ENCODE measurements at places on chromosomes 2 and 18.

DNA sequence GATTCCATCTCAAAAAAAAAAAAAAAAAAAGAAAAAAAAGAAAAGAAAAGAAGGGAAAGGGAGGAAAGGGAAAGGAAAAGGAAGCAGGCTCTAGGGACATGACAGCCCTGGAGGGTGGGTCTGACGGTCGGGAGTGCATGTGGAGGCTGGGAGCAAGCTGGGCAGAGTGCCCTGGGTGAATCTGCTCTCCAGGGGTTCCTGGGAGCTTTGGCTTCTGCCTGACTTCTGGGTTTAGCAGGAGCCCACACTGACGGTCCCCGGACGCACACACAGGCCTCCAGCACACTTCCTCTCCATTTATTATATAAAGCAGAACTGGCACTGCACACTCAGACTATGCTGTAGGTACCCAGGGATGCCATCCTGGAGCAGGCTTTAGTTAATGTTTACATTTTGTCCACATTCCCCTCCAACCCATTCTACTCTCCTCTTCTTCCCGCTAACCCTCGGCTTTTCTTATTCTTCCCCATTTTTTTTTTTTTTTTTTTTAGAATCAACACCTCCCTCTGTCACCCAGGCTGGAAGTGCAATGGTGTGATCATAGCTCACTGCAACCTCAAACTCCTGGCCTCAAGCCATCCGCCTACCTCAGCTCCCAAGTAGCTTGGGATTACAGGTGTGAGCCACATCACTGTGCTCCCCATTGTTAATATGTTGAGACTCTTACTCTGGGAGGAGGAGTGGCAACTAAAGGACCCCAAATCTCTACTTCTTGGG, 151.1 kb upstream of the SLC1A4 start:
- no peak for DNase-seq

- no peak for DNase-seq
These were observed 50.3 kb downstream of the CCBE1 start for GRCh38 chr18:59646963-59647307.

- DNase-seq: no peak
These were observed 58.5 kb downstream of the ACAA2 start for GRCh38 chr18:49754866-49755265.

DNA sequence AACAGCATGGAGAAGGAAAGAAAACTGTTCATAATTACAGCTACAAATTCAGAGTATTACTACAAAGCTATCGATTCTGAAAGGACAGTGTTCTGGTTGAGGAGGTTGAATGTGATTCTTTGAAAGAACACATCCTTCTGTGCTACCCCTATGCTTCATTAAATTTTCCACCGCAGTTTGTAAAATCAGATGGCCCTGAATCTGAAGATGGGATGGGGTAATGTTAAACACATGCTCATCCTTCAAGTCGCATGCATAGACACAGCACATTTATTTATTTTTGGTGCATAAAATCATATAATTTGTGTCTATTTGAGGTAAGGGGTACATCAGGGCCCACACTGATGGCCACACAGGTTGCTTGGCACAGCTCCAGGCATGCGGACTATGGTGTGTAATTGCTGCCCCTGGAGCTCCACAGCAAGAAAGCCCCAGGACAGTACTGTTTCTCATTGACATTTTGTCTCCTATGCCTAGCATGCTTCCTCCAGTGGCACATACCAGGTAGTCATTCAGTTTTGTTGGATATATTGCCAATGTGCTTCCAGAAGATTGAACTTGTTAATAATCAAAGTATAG, 238.8 kb upstream of the TANK start:
- DNase-seq: no peak

- no peak for DNase-seq
These were observed 62.5 kb upstream of the MRPS9 start for GRCh38 chr2:104975371-104975770.

DNA sequence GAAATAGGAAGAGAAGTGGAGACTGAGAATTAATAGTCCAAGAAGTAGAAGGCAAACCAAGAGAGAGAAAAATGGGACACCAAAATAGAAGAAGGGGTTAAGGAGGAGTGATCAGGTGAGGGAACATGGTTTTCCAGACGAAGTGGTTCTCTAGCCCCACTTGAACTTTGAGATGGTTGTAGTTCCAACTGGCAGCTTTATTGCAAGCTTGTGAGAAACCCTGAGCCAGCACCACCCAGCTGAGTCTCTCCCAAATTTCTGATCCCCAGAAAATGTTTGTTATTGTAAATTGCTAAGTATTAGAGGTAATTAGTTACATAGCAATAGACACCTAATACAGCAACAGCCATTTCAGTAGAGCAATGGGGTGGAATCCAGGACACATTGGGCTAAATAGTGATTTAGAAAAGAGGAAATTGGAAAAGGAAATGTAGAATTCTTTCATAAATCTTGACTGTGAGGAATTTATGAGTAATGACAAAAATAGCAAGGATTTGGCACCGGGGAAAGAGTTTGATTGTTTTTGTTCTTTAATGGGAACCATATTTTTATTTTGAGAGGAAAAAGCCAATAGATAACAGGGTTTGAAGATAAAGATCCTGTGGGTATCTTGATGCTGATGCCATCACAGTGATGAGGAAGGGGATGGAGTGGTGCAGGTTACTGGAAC, 62.1 kb upstream of the XDH start:
- no peak for DNase-seq

DNA sequence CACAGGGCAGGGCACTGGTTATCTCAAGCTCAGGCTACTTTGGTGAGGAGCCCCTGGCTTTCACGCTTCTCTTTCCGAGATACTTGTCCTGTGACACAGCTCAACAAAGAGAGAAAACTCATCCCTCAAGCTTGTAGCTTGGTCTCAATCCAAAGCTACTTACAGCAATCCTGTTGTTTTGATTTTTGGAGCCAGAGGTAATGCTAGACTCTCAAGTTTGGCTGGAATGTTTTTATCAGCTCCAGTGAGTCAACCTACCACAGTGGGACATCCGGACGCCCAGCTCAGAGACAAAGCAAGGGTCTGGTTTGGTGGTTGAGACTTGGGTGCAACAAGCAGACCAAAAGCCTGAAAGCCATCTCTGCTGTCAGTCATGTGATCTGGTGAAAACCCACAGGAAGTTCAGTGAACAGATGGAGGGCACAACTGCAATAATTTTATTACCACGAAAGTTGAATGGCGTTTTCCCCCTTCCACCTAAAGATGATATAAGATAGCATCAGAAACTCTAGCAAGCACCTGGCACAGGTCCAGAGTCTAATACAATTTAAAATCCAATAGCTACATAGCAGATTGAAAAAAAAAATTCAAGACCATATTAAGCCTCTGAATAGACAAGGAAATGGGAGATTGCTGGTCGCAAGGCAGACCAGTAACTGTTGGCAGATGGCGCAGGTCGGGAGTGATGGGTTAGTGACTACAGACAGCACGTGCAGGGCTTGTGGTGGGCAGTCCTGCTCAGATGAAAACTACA, 102.3 kb upstream of the SMAD7 start:
- peak; percentile 95 for DNase-seq

DNA sequence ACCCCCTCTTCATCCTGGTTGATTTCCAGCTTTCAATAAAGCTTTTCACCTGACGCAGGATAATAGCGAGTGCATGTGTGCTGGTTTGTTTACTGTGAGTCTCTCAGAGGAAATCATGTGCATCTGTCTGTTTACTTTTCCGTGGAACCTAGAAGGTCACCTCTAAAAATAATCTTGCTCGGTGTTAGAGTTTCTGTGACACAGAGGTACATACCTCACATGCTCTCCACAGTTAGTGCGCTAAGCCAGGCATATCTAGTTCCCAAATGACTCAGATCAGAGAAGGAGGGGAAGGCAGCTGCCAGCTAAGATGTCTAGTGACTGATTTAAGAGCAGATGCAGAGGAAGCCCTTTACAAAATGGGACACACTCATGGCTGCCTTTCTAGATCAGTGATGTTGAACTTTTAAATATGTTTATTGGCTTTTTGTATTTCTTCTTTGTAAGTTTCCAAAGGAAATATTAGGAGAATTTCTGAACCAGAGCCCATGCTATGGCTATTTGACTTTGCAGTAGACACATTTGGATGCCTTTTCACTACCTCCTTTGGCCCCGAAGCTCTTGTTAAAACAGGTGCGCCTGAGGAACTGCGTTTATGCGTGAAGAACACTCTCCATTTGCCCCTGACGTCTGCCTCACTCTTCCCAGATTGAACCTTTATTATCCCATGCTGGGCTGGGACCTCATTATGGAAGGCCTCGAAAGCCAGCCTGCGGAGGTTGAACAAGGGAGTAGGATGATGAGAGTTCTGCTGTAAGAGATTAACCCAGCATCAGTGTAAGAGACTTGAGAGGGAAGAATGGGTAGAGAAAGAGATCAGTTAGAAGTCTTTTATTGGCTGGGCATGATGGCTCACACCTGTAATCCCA, 145.6 kb downstream of the FAM161A start:
- peak; percentile 80 for DNase-seq

All from NCI-H2171 (cell line).